ENCODE measurements at places on chromosomes 5 and 9. TPM values are rescaled to one million over a fixed set of nuclear protein-coding genes. Genes with fewer than 3 reads are reported as not detected.

BTNL8 gene
- total RNA-seq: not detected

MTRR gene
- 40.3 TPM for total RNA-seq

NUTM2F gene
- total RNA-seq: not detected

ODF2 gene
- total RNA-seq: 10.5 TPM

GARNL3 gene
- 2.5 TPM for total RNA-seq

SPAAR gene
- total RNA-seq: not detected

CDH12 gene
- 0.09 TPM for total RNA-seq

MELK gene
- total RNA-seq: 2.9 TPM

RANBP6 gene
- total RNA-seq: 37.7 TPM

SLC46A2 gene
- not detected for total RNA-seq

SETD9 gene
- total RNA-seq: 10.6 TPM

AK8 gene
- not detected for total RNA-seq

SPINK6 gene
- total RNA-seq: not detected

TAS2R1 gene
- total RNA-seq: not detected

N4BP3 gene
- 0.18 TPM for total RNA-seq

GFRA3 gene
- not detected for total RNA-seq

IFNK gene
- total RNA-seq: not detected

SLC25A2 gene
- 0.72 TPM for total RNA-seq

CFAP90 gene
- total RNA-seq: not detected

FGF18 gene
- not detected for total RNA-seq

CD72 gene
- total RNA-seq: 1.9 TPM

WNT8A gene
- total RNA-seq: not detected

UGT3A2 gene
- total RNA-seq: not detected

All from fibroblast of the aortic adventitia (primary cell).